Aorta (tissue), 5 donors: ENCODE measurements at places on chromosomes 7 and 10. TPM values are rescaled to one million over a fixed set of nuclear protein-coding genes. Genes with fewer than 3 reads are reported as not detected.

Gene SLC13A1
- not detected for total RNA-seq

Gene TRIM50
- 2.2 TPM for total RNA-seq

Gene SLK
- total RNA-seq = 50.2 TPM

Gene TSPAN12
- 13.4 TPM for total RNA-seq

Gene DPYSL4
- total RNA-seq = 0.84 TPM

Gene CAMK2B
- 2.4 TPM for total RNA-seq

DNA sequence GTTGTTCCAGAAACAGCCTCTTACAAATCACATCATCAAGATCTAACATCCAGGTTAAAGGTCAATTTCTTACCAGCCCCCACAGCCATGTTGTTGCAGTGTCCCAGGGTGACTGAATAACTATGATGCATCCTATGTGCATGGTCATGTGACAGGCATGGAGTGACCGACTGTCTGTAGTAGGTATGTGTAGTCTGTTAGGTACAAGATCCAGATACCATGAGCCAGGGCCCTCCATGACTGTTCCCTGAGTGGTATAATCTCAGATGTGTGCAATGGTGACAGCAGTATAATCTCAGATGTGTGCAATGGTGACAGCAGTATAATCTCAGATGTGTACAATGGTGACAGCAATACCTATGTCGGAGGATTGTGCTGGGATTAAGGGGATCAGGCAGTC, 8.8 kb downstream of the CDHR3 start:
- no peaks in the 10 kb centered on the region for H3K4me1 ChIP-seq
- H3K36me3 ChIP-seq = no peaks in the 10 kb centered on the region
- no peak for DNase-seq
- H3K27me3 ChIP-seq = no peaks in the 10 kb centered on the region
- H3K27ac ChIP-seq = no peak overlapping the region
- no peak overlapping the region for H3K4me3 ChIP-seq

GRCh38 chr10:131260031-131260430, 51.5 kb downstream of the TCERG1L start:
- no peak overlapping the region for H3K4me3 ChIP-seq
- DNase-seq = no peak
- H3K4me1 ChIP-seq = no peaks in the 10 kb centered on the region
- H3K27ac ChIP-seq = no peak overlapping the region

DNA sequence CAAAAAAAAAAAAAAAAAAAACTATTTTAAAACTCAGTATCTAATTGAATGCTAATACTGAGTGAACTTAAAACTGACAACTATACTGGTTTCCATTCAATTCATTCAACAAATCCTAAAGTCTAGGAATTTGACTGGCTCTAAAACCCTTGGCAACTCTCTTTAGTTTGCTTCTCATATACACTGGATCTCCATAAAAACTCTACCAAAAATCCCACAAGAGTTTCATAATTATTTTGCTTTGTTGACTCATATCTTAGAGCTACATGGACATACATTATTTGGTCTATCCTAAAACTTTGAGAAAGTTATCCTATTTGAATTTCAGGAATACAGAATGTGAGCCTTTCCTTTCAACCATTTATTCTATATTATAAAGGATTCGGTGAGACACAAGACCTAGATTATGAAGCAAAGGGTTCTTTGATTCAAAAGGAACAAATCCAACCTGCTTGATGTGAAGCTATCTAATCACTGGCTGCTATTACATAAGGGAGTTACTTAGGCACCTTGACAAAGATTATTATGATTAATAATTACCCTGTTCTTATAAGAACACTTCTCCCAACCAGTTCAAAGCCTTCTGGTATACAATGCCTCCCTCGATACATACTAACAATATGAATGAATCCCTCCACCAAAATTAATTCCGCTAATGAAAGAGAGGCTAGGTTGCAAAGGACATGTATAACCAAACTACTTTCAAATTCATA, 15.8 kb upstream of the KMT2E start:
- no peak overlapping the region for H3K4me3 ChIP-seq
- no peaks in the 10 kb centered on the region for H3K27me3 ChIP-seq
- no peak overlapping the region for H3K27ac ChIP-seq
- peaks cover 4% of the 10 kb centered on the region for H3K4me1 ChIP-seq
- DNase-seq = no peak

GRCh38 chr7:26784118-26784517, 80.3 kb downstream of the SKAP2 start:
- DNase-seq = no peak
- no peak overlapping the region for H3K27ac ChIP-seq
- no peaks in the 10 kb centered on the region for H3K27me3 ChIP-seq
- no peaks in the 10 kb centered on the region for H3K36me3 ChIP-seq
- H3K4me3 ChIP-seq = no peak overlapping the region

DNA sequence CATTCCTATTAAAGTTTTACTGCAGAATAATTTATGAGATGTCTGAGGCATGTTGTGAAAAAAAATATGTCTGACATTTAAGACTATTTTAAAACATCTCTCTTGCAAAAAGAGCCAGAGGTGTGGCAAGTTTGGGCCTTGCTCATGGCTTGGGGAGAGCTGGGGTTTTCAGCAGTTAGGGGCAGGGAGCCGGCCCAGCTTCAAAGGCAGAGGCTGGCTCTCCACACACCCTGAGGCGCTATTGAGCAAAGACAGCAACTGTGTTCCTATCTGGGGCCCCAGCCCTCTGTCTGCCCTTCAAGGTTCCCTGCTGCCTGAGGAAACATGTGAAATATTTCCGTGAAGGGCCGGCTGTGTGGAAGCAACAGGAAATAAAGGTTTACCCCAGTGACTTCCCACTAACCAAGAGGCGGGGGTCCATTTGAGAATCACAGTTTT, 94.0 kb downstream of the SORBS1 start:
- DNase-seq = no peak
- H3K4me3 ChIP-seq = no peak overlapping the region
- H3K4me1 ChIP-seq = peaks cover 17% of the 10 kb centered on the region

- H3K4me3 ChIP-seq = no peak overlapping the region
- H3K4me1 ChIP-seq = no peaks in the 10 kb centered on the region
- no peak overlapping the region for H3K27ac ChIP-seq
- no peak for DNase-seq
- no peaks in the 10 kb centered on the region for H3K36me3 ChIP-seq
- no peaks in the 10 kb centered on the region for H3K27me3 ChIP-seq
These were observed 361.2 kb downstream of the GPR158 start for GRCh38 chr10:25536027-25536426.

DNA sequence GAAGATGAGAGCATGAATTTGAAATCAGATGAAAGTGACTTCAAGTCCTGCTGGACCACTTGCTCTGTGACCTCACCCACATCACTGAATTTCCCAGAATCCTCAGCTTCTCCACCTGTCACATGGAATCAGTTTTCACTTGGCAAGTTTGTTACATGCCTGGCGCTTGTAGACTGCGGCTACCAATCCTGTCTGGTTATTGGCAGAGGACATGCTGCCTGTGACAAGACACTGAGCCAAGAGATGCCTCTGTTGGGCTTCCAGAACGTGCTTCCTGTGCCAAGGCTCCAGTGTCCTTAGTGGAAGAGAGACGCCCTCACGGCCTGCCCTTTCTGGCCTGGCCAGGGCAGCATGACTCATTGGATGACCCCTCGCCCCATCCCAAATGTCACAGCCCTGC, 4.4 kb upstream of the MYL10 start:
- no peak overlapping the region for H3K4me3 ChIP-seq
- no peak for DNase-seq
- no peaks in the 10 kb centered on the region for H3K27me3 ChIP-seq
- H3K36me3 ChIP-seq = no peaks in the 10 kb centered on the region
- no peaks in the 10 kb centered on the region for H3K4me1 ChIP-seq
- H3K27ac ChIP-seq = no peak overlapping the region

DNA sequence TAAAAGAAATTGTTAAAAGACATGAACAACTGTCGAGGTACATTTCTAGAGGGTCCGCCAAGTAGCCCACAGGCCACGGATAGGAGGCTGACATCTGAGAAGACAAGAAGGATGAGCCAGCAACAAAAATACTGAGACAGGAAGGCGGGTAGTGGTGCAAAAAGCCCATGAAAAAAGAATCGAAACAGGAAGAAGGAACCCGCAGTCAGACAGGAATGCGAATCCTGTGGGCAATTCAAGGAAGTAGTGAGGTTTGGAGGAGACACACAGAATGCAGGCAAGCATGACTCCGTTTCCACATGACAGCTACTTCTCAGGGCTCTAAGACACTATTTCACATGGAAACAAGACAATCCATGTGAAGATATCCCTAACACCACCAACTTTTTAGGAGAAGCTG, 125.2 kb downstream of the DOCK4 start:
- no peaks in the 10 kb centered on the region for H3K27me3 ChIP-seq
- H3K4me1 ChIP-seq = peaks cover 2% of the 10 kb centered on the region
